ENCODE measurements at places on chromosomes 16 and 17. TPM values are rescaled to one million over a fixed set of nuclear protein-coding genes. Genes with fewer than 3 reads are reported as not detected.
A peak's percentile ranks its signal among the peaks of the same experiment; 100 is the strongest.

GRCh38 chr16:9845661-9846361, 336.4 kb downstream of the GRIN2A start:
- no peak for DNase-seq

GRCh38 chr17:76446449-76447231, 6.3 kb downstream of the UBE2O start:
- peak; percentile 37 for DNase-seq

- no peak for DNase-seq
Measured at GRCh38 chr16:49675413-49675812, 180.5 kb downstream of the ZNF423 start.

GRCh38 chr17:69870091-69870530, 204.9 kb upstream of the KCNJ16 start:
- no peak for DNase-seq

DNA sequence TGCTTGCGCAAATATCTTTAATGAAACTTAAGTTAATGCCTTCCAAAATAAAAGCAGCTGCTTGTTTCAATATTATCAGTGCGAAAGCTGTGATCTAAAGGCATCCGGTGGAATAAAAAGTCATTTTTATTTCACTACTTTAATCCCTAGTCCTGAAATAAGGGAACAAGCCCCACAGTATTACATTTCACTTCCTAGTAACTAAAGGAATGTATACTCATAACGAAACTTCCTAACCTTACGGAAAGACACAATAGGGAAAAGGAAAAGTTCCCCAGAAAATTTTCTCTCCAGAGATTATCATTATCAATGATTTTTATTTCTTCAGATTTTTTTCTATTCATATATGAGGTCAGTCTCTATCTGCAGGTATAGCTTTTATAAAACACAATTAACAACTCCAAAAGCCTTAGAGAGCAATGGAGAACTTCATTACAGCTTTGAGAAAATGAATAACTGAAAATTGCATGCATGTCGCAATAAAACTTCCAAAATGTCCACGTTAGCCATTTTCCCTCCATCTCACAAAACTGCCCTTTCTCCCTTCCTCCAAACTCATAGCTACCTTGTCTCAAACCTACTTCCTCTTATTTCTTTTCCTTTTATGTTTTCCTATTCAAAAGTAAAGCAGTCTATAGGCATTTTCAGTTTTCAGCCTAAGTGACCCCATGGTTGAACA, 154.3 kb upstream of the MED13 start:
- no peak for DNase-seq

GRCh38 chr17:61314368-61315078, 85.1 kb upstream of the TBX2 start:
- no peak for DNase-seq

The NACA2 gene
- total RNA-seq: not detected

DNA sequence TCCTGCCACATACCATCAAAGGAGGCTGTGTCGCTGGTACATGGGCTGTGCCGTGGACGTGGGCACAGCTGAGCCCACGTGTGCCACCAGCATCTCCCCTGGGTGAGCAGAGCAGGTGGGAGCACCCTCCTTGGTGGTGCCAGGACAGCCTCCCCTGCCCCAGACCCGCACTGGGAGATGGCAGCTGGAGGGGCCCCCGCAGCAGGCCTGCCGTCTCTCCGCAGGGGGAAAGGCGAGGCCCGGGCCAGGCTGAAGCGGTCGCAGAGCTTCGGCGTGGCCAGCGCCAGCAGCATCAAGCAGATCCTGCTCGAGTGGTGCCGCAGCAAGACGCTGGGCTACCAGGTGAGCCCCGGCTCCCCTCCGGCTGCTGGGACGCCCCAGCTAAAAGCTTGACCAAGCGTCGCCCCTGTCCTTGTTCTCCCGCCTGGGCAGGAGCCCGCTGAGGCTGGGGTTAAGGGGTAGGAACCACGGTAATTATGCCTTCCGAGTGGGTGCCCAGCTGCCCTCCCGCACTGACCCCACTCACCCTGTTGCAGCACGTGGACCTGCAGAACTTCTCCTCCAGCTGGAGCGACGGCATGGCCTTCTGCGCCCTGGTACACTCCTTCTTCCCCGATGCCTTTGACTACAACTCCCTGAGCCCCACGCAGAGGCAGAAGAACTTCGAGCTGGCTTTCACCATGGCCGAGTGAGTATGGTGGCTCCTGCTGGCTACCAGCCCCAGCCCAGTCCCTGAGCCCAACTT, 12.5 kb downstream of the SMTNL2 start:
- DNase-seq: no peak

DNA sequence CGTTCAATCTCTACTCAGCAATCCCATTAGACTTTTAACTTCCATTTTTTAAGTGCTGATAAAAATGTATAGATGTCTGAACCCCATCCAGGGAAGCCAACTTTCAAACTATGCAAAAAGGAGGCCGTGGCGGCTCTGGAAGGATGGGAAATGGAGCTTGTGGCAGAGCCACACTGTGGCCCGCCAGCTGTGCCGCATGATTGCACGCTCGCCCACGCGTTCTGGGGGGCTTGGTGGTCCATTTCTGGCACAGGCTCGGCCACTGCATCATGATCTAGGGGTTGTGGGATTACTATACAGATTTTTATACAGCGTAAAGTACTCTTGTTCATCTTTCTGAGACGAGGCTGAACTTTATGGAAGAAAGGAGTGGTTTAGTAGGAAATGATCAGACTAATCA, 57.6 kb downstream of the FOXL1 start:
- DNase-seq: no peak

DNA sequence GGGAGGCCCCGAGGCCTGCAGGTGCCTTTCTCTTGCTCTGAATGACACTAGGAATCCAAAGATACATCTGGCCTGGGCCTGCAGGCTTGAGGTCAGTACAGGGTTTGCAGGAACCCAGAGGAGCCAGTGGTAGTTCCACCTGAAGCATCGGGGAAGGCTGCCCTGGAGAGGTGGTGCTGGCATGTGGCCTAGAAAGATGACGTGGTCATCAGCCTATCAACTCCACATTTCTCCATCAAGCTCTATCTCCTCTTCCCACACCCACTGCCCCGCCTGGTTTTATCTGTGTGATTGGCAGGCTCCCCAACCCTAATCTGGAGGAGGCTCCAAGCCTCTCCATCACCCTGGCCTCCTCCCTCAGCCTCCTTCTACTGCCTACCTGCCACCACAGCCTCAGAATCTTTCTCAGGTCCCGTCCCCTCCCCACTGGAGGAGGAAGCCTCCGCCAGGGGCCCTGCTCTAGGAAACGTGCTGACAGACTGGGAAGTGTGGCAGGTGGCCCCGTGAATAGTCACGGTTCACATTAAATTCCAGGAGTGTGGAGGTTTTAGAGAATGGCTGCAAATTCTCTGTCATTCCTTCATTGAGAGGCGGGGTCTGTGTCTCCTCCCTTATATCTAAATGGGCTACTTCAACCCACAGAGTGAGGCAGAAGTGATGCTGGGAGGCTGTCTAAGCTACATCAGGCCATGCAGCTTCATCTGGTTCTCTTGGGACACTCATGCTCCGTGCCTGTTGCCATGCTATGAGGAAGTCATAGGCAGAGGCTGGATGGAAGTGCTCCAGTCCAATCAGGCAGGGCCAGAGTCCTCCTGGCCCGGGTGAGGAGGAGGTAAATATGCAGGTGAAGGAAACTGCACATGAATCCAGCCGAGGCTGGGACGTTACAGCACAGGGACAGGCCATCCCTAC, 11.4 kb upstream of the MAP2K3 start:
- DNase-seq: no peak

- no peak for DNase-seq
Measured at GRCh38 chr17:73365301-73365874, 53.6 kb upstream of the CDC42EP4 start.

DNA sequence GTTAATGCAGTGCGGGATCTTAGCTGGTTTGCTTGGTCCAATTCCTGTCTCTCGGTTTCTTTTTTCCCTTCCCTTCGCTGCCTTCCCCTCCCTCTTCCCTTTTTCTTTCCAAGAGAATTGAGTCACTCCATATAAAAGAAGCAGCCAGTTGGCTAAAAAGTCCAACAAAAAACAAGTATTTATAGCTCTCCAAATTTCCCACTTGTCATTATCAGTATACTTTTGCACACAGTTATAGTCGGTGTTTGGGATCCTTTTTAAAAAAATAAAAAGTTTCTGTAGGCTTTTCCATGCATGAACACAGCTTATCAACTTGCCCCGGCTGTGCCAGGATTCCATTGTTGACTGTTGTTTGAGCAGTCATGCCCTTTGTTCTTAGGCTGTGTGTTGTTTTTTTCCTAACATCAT, 24.9 kb downstream of the HMOX2 start:
- no peak for DNase-seq

- no peak for DNase-seq
Measured at GRCh38 chr16:4133897-4134372, 17.7 kb upstream of the ADCY9 start.
